Spinal cord (tissue), 10 donors: ENCODE measurements at places on chromosomes 16 and 17. TPM values are rescaled to one million over a fixed set of nuclear protein-coding genes. Genes with fewer than 3 reads are reported as not detected.

Gene ZFHX3
- 10.7 TPM for total RNA-seq

Gene ABCC6
- 3.4 TPM for total RNA-seq

Gene PIK3R6
- 0.94 TPM for total RNA-seq

Gene SYCE1L
- 0.79 TPM for total RNA-seq

Gene TP53TG3C
- total RNA-seq = not detected

Gene B9D1
- 16.8 TPM for total RNA-seq

Gene PITPNM3
- 7.3 TPM for total RNA-seq

Gene SPHK1
- 14.5 TPM for total RNA-seq

DNA sequence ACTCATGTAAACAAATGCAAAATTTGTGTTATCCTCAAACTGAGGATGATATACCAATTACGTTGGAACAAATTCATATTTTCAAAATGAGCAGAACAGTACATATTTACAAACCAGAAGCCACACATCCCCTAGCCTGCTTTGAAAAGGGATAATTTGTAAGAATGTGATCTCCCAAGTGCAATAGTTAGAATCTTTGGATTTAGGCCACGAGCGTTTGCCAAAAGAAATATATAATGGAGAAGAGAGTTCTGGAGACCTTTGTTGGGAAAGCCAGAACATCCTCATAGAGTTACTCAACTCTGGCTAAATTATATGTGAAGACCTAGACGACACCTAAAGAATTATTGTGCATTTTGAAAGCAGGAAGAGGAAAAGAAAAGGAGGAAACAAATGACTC, 449.3 kb downstream of the KCNJ2 start:
- DNase-seq = peak; percentile 17

DNA sequence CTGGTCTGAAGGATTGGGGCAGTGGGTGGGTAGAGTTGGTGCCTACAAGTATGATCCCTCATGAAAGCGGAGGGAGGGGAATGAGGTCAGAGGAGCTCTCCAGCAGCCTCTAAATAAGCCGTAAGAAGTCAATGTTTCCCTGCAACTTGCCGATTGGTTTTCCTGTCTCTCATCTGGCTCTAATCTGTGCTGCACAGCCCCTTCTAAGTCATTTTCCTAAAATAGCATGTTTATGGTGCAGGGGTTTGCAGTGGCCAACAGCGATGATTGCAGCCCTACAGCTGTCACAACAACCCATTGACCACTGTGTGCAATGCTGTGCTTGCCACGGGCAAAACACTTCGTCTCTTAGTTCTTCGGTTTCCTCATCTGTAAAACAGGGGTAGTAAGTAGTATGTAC, 189.2 kb downstream of the PRKCB start:
- no peak for DNase-seq

DNA sequence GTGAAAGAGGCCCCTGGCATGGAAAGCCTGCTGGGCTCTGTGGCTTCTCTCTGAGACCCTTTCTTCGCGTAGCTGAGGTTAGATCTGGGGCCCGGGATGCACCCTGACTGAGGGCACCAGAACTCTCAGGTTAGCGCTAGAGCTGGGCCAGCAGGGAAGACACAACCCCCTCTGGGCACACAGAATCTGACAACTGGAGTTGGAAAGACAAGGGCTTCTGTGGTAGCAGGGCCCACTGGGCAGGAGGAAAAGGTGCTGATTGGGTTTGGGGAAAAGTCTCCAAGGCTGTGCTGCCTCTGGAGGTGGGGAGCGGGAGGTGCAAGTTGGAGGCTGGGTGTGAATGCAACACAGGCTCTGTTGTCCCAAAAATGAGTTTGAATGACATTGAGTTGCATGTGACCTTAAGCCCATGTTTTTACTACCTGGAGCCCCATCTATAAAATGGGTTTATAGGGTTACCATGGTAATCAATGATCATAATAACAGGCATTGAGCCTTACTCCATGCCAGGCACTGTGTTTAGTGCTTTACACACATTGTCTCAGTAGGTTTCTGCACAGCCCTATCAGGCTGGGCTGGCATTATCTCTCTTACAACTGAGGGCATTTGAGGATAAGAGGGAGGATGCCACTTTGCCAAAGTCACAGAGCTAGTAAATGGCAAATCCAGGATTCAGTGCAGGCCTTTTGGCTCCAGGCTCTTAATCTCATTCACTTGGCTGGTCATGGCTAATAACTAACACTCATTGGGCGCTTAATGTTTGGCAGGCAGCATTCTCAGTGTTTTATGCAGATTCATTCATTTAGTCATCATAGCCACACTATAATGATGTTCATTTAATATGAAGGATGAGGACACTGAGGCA, 9.5 kb upstream of the IGFBP4 start:
- DNase-seq = peak; percentile 69

GRCh38 chr16:64094181-64094965, 1027.5 kb downstream of the CDH11 start:
- DNase-seq = no peak

DNA sequence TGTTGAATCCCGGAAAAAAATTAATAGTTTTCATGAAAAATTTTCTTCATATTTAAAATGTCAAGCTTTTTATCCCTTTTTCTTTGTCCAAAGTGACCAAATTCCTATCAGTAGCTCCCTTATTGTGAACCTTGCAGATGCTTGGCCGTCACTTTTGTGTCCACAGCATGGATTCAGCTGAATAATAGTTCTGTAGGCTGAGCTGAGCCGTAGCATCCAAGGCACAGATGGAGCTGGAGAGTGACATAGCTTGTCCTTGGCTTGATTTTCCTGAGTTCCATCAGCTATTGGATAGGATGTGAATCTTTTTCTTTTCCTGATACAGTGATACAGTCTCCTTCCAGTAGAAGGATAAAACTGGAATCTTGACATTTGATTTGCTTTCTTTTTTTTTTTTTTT, 3.6 kb downstream of the NUP85 start:
- DNase-seq = no peak

GRCh38 chr17:2595716-2596115, 2.3 kb downstream of the PAFAH1B1 start:
- DNase-seq = no peak

DNA sequence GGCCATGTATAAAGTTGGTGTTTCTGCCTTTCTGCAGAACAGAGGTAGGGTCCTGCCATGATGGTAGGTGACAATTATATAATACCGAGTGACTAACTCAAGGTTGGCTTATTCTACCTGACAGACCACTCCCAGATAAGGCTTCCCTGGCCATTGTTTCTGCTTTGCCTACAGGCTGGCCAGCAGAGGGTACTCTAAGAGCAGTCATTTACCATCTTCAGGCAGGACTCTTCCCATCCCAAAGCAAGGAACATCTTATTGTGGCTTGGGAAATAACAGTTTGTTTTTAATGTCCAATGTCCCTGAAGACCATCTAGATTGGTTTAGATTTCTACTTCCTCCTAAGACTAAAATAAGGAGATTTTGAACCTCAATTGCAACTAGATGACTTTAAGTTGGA, 74.1 kb downstream of the SNX11 start:
- DNase-seq = no peak

DNA sequence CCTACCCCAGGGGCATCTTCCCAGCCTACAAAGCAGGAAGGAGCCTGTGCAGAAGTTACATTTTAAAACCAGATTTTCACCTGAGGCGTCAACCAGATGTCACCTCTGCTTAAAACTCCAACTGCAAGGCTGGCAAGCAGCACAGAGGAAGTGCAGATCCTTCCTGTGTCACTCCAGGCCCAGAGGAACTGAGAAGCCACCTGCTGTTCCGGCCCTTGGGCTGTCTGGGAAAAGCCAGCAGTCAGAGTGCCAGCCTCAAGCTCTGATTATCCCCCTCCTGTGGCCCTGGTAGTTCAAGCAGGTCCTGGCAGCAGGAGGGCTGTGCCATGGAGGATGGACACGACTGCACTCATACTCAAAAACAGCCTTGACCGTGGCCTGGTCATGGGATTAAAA, 10.2 kb downstream of the POLR2C start:
- DNase-seq = no peak

DNA sequence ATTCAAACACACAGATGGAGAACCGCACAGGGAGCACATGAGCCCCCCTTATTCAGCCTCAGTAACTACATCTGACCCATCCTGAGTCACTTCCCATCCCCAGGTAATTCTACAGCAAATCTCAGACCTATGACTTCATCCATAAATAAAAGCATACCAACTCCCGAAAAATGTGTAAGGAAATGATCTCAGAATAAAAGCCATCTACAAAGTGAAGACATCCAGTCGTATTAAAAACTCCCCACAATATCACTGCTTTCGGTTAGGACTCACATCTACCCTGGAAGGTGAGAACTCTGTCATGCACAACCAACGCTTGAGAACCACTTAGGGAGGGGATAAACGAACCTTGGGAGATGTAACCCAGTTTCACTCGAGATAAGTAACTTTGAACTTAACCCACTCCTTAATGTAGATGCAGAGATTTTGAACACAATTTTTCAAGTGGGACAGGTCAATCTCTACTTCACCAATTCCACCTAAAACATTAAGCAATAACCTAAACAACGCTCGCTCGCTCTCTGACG, 1.3 kb downstream of the USP36 start:
- DNase-seq = no peak

DNA sequence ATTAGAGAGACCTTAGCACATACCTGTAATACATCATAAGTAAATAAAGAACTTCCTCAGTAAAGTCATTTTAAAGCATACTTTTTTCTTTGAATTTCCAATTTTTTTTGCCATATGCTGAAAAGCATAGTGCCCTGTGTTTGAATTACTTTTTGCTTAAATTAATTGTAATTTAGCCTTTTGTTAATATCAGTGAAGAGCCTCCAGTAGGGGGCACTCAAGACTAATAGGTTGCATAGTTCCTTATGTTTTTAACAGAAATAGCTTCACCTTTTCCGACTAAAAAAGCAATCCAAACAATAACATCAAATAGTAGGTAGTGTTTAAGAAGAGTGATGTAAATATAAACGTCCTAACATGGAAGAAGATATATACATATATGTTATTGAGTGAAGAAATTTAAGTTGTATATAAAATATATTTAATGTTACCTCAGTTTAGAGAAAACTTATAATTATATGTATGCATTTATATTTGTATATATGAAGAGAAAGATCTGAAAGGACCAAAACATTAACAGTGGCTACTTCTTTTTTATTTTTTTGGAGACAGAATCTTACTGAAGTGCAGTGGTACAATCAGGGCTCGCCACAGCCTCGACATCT, 18.6 kb downstream of the RAD51C start:
- peak; percentile 82 for DNase-seq

- DNase-seq = no peak
Measured at GRCh38 chr17:66786107-66786506, 48.8 kb upstream of the CACNG5 start.

- no peak for DNase-seq
Measured at GRCh38 chr17:40645943-40646342, 1.7 kb downstream of the SMARCE1 start.

GRCh38 chr16:52603015-52603414, 56.1 kb upstream of the TOX3 start:
- no peak for DNase-seq

- DNase-seq = no peak
Measured at GRCh38 chr17:31693433-31694220, 165.4 kb downstream of the COPRS start.

GRCh38 chr16:80065541-80065940, 465.0 kb upstream of the MAF start:
- no peak for DNase-seq

GRCh38 chr16:72722552-72722951, 325.4 kb downstream of the ZFHX3 start:
- DNase-seq = no peak

GRCh38 chr17:34176440-34176839, 78.6 kb upstream of the CCL2 start:
- DNase-seq = no peak

DNA sequence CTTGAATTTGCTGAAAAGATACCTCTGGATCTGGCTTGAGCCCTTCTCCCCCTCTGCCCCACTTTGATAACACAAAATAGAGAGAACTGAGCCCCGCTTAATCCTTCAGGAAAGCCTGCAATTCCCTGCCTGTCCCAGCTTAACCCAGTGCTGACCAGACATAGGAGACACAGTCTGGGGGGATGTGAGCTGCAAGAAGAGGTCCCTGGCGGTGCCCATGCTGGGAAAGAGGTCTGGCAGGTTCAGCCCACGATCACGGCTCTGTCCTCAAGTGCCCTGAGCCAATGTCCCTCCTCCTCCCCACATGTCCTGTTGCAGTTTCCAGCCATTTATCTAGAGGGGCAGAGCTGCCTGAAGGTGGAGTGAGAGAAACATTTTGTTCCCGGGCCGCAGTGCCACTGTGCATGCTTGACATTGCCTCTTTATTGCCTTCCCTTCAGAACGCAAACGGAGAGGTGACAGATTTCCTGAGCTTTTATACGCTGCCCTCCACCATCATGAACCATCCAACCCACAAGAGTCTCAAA, 29.0 kb downstream of the PLCD3 start:
- no peak for DNase-seq

DNA sequence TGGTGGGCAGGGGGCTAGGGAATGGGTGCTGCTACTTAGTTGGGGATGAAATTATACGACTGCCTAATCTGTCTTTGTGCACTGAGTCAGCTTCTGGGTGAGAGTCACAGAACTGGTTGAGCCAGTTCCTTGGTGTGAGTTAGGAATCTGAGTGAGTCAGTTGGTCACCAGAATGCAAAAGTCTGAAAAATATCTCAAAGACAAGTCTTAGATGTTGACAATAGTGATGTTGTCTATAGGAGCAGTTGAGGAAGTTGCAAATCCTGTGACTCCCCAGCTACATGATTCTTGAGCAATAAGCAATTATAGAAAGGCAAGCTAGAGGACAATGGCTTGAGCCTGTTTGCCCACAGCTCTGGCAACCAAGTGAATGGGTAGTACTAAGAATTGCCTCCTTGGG, 399.2 kb downstream of the CNTNAP4 start:
- DNase-seq = no peak

- no peak for DNase-seq
Measured at GRCh38 chr16:85057948-85058347, 30.4 kb downstream of the KIAA0513 start.

GRCh38 chr16:50902457-50902856, 160.6 kb downstream of the CYLD start:
- DNase-seq = no peak

DNA sequence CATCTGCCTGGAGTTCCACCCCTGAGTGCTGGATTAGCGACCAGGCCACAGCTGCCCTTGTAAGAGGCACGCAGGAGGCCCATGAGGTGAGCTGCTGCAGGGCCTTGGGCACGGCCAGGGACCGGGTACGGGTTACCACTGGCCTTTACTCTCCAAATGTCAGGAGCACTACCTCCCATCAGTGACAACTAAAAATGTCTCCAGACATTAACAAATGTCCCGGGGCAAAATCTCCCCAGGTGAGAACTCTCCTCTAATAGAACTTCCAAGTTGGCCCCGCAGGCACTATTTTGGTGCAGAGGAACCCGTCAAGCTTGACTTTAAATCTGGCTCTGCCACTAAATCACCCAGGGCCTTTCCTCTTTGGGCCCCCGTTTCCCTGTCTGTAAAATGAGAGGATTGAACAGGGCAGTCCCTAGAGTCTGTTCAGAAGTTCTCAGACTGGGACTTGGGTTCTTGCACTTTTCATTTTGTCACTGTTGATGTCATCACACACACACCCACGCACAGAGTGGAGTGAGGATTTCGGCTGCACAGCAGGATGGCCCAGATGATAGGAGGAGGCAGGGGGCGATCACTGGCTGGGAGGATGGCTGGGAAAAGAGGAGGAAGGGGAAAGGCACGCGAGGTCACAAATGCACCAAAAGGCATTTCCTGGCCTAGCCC, 24.5 kb upstream of the MAPT start:
- no peak for DNase-seq
